Left kidney (tissue), 8 donors: ENCODE measurements at places on chromosomes 16 and 17.

GRCh38 chr16:28283798-28284577 is 8.3 kb upstream of the SBK1 start:
- DNase-seq = no peak

DNA sequence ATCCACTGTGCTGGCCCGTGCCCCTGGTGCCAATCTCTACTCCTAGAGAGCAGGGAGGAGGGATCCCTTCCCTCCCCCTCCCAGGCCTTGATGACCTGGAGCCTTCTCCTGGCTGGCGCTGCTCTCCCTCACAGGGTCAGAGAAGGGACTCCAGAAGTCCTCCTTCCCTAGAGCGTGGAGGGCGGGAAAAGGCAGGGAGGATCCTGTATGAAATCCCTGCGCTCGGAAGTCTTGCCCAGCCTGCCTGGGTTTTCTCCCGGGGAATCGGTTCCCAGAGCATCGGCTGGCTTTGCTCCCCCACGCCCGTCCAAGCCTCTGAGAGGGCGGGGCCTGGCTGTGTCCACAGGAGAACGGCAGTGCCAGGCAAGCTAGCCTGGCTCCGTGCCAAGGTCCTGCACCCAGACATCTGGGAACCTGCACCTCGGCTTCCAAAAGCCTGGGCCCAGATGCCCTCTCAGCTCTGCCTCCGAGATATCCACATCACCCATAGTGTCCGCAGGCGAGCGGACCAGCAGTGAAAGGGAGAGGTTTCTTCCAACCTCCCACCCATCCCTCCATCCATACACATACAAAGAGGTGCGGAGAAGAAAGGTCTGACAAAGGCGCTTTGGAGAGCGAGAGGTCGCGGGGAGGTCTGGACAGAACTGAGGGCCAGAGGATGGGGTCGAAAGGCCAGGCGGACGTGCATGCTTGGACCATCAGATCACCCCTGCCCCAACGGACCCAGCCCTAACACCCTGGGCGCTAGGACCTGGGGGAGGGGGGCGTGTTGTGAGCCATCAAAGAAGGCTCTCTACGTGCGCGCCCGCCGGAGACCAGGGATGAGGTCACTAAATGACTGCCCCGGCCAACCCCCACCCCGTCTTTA is 1.1 kb downstream of the MPP2 start:
- DNase-seq = peak; percentile 77

DNA sequence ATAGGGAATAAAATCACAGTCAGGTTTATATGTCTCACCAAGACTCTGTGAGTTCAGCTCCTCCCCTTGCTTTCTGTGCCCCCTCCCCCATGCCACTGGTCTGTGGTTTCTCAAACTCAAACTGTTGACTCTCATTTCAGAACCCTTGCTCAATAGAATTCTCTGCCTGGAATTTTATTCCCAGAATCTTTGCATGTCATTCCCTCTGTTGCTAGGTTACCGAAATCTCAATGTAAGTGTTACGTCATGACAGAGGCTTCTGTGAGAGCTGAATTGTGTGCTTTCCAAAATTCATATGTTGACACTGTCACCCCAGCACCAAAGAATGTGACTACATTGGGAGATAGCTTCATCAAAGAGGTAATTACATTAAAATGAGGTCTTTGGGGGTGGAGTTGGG is 1938.8 kb downstream of the TP53TG3F start:
- no peak for DNase-seq

GRCh38 chr17:81210868-81211267 is 11.9 kb downstream of the CEP131 start:
- DNase-seq = no peak

GRCh38 chr17:41915566-41915965 is 3.2 kb downstream of the ACLY start:
- no peak for DNase-seq

- no peak for DNase-seq
Measured at GRCh38 chr17:64565563-64565962, 58.8 kb downstream of the CEP95 start.

- DNase-seq = no peak
Measured at GRCh38 chr16:72162105-72162692, 9.8 kb downstream of the PMFBP1 start.

- no peak for DNase-seq
Measured at GRCh38 chr17:3859940-3860339, 13.9 kb upstream of the NCBP3 start.

- no peak for DNase-seq
Measured at GRCh38 chr17:3887804-3888203, 5.0 kb downstream of the CAMKK1 start.

DNA sequence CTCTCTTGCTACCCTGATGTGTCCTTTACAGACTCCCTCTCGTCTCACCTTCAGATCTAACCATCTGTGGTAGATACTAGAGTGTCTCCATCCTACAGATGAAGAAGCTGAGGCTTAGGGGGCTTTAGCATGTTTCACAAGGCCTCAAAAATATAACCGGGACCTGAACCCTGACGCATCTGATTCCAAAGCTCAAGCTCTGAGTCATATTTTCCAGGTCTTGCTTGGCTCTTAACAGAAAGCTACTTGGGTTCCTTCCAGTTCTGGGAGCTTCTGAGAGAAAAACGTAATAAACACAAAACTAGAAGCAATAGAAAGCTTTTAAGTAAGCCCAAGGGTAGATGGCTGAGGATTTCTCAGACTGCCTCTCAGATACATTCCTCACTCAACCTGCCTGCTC is 224.3 kb upstream of the EEF2KMT start:
- no peak for DNase-seq

DNA sequence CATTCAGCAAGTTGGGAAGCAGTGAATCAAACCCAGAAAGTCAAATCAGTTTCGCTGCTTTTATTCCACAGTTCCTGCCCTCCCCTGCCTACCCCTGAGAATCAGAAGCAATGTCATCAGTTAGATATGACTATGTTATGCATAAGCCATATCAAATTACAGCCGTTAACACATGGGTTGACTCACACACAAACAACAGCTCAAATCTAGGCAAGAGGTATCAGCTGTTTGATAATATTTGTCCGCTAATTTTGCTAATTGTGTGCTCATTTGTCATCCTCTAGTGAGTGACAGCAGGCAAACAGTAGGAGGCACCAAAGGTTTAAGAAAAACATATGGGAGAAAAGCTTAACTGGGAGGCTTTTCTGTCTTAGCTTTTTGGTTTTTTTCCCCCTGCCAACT is 327.4 kb upstream of the CCL2 start:
- DNase-seq = no peak

DNA sequence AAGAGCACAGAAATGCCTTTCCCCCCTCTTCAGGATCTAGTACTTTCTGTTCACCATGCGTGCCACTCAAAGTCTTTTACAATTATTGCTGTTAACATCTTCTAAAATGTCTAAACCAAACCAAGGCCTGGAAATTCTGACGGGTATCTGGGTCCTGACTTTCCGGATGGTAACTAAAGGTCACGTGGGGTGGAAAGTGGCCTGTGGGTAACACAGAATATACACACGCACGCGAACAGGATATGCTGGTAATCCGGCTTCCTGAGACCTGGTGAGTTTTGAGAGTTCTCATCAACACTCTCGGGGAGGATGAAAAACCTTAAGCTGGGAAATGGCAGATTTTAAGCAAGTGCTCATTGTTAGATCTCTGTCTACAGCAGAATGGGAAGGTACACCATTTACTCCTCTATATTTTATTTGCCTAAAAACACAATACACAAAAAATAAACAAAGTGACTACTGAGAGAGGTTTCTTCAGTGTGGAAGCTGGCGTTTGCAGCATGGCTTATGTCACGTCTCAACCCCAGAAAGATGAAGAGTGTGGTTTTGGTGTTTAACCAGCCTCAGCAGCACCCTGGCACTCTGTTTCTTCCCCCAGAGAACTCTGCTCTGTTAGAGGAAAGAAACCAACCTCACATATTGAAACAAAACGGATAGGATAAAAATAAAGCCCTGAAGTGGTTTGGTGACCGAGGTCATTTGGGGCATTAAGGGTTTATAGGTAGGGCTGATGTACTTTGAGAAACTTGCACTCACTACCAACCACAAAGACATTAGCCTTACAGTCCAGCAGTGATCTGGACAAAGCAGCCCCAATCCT is 37.3 kb downstream of the SMG6 start:
- DNase-seq = no peak

- DNase-seq = peak; percentile 63
Measured at GRCh38 chr16:22321340-22322001, 24.3 kb downstream of the POLR3E start.

GRCh38 chr17:79995696-79996095 is 40.0 kb downstream of the TBC1D16 start:
- DNase-seq = no peak

GRCh38 chr17:73624496-73624988 is 19.7 kb downstream of the SDK2 start:
- no peak for DNase-seq

DNA sequence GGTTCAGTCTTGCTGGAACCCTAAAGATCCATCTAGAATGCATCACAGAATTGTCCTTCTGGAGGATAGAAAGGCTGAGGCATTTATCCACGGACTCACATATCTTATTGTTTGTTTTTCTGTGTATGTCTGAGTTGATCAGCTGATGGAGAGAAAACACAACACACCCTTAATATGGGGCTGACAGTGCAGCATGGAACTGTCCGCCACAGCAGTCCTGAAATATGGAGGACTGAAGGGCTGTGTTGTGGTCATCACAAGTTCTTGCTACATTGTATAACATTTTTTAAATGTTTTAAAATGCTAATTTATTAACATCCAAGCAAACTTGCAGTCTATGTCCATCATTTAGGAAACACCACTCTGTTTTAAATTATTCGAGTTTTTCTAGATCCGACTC is 448.9 kb upstream of the ERCC4 start:
- DNase-seq = peak; percentile 49

DNA sequence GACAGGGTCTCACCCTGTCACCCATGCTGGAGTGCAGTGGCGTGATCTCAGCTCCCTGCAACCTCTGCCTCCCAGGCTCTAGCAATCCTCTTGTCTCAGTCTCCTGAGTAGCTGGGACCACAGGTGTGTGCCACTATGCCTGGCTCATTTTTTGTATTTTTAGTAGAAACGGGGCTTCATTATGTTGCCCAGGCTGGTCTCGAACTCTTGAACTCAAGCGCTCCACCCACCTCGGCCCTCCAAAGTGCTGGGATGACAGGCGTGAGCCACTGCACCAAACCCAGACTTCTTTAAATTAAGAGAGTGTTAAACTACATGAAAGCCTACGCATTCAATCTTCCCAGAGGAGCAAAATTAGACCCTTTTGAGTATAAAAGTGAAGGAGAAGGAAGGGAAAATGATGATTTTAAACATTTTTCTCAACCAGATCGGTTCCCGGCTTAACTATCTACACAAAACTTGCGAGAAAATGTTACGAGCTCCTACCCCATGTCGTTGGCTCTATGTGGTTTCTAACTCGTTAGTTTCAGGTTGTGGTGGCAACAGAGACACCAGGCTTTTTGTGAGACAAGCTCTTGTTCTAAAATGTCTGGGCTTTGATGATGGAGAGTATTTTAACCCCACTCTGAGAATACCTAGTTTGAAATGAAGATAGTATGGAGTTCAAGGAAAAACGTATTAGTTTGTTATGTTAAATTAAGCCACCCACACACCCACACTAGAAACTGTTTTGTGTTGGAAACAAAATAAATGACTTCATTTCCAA is 26.3 kb downstream of the STAT5B start:
- DNase-seq = no peak

GRCh38 chr16:53052519-53053501 is at the start of gene CHD9NB:
Gene CHD9NB (minus strand): TSS chr16:53052897. CDS start chr16:53044158, 8,739 bp downstream.
- no peak for DNase-seq

DNA sequence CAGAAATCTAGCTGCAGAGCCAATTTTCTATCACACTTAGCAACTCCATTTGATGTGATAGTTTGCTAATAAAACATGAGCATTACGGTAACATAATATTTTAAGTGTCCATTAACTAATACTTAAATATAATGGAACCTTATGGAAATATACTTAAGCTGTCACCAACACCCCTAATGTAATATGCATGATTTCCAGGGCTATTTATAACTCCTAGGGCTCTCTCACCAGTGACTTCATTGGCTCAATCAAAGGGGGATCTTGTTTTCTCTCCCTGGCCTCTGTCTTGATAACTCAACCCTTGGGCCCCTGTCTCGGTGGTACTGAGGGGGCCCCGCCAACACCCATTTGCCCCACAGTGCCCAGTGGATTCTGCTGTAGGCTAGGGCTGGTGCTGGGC is 170.4 kb downstream of the SALL1 start:
- no peak for DNase-seq
